ENCODE measurements at places on chromosomes 4 and X.

GRCh38 chr4:145625677-145626622 is 6.8 kb downstream of the MMAA start:
- H3K27ac ChIP-seq: peak overlapping the region; percentile 22
- H3K27me3 ChIP-seq: no peaks in the 10 kb centered on the region
- no peak overlapping the region for H3K4me3 ChIP-seq
- H3K36me3 ChIP-seq: peaks cover 4% of the 10 kb centered on the region

GRCh38 chrX:17939724-17940123 is 78.6 kb upstream of the RAI2 start:
- peaks cover 12% of the 10 kb centered on the region for H3K27me3 ChIP-seq
- no peaks in the 10 kb centered on the region for H3K4me1 ChIP-seq
- DNase-seq: no peak
- H3K36me3 ChIP-seq: no peaks in the 10 kb centered on the region

DNA sequence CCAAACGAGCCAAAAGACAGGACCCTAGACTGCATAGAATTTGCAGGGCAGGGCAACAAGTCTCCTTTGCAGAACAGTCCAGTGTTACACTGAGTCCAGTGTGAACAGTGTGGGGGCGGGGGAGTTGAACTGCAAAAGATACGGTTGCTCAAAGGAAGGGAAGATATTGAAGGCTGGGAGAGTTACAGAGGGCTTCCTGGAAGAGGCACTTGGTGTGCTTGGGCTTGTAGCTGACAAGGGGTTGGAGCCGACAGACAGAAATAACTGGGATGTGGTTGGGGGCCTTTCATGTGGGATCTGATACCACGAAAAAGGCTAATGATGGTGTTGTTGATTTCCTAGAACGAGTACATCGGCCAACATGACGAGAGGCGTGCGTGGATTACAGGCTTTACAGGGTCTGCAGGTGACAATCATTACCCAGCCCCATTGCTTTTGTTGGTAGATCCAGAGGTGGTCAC is 6.1 kb downstream of the XPNPEP2 start:
- no peak for DNase-seq
- H3K36me3 ChIP-seq: no peaks in the 10 kb centered on the region
- peaks cover 34% of the 10 kb centered on the region for H3K4me1 ChIP-seq
- no peaks in the 10 kb centered on the region for H3K27me3 ChIP-seq
- no peak overlapping the region for H3K27ac ChIP-seq
- H3K4me3 ChIP-seq: peak overlapping the region; percentile 19

DNA sequence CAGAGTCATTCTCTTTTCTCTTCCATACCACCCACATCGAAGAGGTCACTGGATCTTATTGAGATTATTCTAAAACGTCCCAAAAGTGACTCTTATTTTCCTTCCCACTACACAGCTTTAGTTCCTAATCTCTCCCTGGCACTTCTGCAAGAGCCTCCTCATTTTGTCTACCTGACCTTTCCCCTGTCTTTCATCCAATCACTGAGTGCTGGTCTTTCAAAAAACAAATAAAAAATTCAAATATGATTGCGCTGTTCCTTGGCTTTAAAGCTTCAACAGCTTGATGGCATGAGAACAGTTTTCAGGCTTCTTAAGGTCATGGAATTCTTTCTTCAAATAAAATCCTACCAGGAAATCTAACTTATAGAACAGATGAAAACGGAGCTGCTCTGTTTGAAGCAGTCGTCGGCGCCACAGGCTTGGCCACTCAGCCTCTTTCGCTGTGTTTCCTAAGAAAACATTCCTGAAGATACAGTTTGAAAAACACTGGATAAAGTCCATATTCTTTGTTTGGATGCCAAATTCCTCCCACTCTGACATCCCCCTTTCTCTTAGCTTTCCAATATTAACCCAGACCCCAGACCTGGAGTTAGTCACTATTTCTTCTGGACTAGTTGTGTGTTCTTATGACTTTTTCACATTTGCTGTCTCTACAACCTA is 12.5 kb downstream of the SYTL5 start:
- no peaks in the 10 kb centered on the region for H3K36me3 ChIP-seq
- H3K4me3 ChIP-seq: no peak overlapping the region
- H3K4me1 ChIP-seq: no peaks in the 10 kb centered on the region
- no peaks in the 10 kb centered on the region for H3K27me3 ChIP-seq
- DNase-seq: no peak
- no peak overlapping the region for H3K27ac ChIP-seq

- no peak overlapping the region for H3K4me3 ChIP-seq
- H3K27ac ChIP-seq: no peak overlapping the region
- H3K27me3 ChIP-seq: peaks cover 38% of the 10 kb centered on the region
- no peaks in the 10 kb centered on the region for H3K4me1 ChIP-seq
- no peaks in the 10 kb centered on the region for H3K36me3 ChIP-seq
- no peak for DNase-seq
Observed at GRCh38 chr4:173052439-173052838, 116.2 kb upstream of the GALNT7 start.

- peaks cover 19% of the 10 kb centered on the region for H3K27me3 ChIP-seq
- no peaks in the 10 kb centered on the region for H3K4me1 ChIP-seq
- H3K27ac ChIP-seq: no peak overlapping the region
- no peaks in the 10 kb centered on the region for H3K36me3 ChIP-seq
Observed at GRCh38 chr4:73615613-73616012, 4.6 kb downstream of the RASSF6 start.

GRCh38 chrX:64377753-64378152 is 17.5 kb downstream of the MTMR8 start:
- H3K27me3 ChIP-seq: no peaks in the 10 kb centered on the region
- H3K27ac ChIP-seq: no peak overlapping the region
- no peak overlapping the region for H3K4me3 ChIP-seq
- H3K4me1 ChIP-seq: no peaks in the 10 kb centered on the region

DNA sequence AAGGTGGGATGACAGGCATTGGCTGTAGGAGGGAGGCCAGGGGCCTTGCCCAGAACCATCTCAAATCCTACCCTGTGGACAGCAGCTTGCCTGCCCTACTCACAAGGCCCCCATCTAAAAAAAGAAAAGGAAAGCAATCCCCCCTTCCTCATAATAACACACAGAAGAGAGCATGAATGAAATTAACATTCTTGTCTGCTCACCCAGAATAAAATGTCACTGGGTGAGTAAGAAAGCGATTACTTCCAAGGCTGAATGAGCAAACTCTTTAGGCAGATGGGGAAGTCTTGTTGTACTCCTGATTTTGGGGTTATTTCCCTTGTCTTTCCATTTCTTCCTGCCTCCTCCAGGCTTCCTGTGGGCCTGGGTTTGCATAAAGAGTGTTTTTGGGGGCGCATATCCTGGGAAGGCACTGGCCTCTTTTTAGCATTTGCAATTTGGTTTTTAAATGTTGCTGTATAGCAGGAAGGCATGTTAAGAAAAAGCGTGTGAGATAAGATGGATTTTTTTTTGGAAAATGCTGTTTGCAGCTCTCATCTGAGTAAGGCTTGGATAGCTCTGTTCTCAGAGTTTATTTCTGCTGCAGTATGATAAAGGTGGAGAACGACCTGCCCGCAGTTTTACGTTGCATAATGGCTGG is 248.3 kb upstream of the GATB start:
- H3K36me3 ChIP-seq: no peaks in the 10 kb centered on the region
- H3K4me1 ChIP-seq: peaks cover 28% of the 10 kb centered on the region
- no peak overlapping the region for H3K27ac ChIP-seq
- H3K4me3 ChIP-seq: no peak overlapping the region
